Activated CD8-positive, alpha-beta T cell treated with anti-CD3 and anti-CD28 coated beads for 36 hours (primary cell): ENCODE measurements at places on chromosomes 2 and 18. TPM values are rescaled to one million over a fixed set of nuclear protein-coding genes. Genes with fewer than 3 reads are reported as not detected.

- DNase-seq = no peak
These were observed 209.4 kb downstream of the SP3 start for GRCh38 chr2:173755798-173756197.

DNA sequence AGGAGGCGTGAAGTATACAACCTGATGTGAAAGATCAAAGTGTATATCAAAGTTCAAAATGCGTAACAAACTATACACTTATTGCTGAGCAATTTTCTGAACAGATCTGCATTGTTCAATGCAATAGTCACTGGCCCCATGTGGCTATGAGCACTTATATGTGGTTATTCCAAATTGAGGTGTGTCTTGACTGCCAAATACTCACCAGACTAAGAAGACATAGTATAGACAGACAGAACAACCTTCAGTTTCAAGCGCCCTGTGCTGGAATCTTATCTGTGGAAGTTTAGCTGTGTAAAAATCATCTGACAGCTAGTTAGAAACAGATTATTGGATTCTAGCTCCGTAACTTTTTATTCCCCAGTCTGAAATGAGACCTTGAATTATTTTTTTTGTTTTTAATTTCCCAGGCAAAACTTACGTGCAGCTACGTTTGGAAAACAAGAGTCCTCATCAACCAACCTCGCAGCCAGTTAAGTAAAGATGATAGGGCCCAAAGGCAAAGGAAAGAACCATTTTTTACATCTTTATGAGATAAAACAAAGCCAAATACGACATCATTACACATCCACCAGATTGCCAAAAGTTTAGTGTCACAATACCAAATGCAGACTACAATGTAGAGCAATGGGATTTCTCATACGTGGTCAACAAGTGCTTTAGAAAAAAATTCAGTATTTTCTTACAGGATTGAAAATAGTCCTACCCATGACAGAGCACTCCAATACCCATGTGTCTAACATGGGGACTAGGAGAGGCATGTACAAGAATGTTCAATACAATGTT is 37.2 kb downstream of the MBOAT2 start:
- no peak for DNase-seq

GRCh38 chr18:10022365-10022764 is 108.5 kb downstream of the VAPA start:
- no peak for DNase-seq

DNA sequence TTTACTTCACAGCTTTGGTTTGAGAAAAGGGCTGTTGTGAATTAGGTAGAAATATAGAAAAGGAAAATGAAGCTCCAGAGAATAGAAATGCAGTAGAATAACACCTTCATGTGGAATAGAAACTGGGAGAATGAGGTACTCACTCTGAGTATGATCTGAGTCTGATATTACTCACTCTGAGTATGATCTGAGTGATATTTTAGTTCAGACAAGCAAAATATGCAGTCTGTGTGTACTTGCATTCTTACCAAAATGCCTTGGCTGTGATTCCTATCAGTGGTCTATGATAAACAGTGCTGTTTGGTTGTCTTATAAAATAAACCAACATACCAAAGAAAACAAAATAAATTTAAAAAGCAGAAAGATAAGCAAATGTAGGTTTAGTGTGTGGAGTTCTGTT is 487.6 kb downstream of the THSD7B start:
- DNase-seq = no peak

GRCh38 chr2:28028025-28028424 is 137.5 kb downstream of the BABAM2 start:
- DNase-seq = no peak

GRCh38 chr18:7772510-7772888 is 205.4 kb downstream of the PTPRM start:
- no peak for DNase-seq

DNA sequence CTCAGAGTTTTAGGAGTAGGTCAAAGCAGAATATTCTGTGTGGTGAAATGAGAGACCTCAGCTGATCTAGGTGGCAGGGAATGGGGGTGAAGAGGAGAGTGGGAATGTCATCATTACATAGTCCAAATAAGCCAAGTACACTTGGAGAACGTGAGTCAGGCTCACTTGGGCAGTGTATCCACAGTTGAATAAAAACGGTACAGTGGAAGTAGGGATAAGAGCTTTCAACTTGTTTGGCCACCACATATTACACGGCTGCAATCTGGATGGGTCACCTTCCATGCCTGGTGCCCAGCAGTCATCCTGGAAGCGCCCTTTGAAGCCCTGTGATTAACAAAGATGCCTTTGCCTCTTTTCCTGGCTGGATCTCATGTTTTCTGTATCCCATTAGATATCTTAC is 28.6 kb downstream of the MIB1 start:
- no peak for DNase-seq

SLC39A6 gene
- 20.8 TPM for total RNA-seq

ARHGEF4 gene
- total RNA-seq = 4.3 TPM

PLGLB1 gene
- total RNA-seq = 0.45 TPM

ANO7 gene
- total RNA-seq = 5.1 TPM

SPIRE1 gene
- 4.4 TPM for total RNA-seq
